ENCODE measurements at places on chromosomes 7 and 10. TPM values are rescaled to one million over a fixed set of nuclear protein-coding genes. Genes with fewer than 3 reads are reported as not detected.

DNA sequence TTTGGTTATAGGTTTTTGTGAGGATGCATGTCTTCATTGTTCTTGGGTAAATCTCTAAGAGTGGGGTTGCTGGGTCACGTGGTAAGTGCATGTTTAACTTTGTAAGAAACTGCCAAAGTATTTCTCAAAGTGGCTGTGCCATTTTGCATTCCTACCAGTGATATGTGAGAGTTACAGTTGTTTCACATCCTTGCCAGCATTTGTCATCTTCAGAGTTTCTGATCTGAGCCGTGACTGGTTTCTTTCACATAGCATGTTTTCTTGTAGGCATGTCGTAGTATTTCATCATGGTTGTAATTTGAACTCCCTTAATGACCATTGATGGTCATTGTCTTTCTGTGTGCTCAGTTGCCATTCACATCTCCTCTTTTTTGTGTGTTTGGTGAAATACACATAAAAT is 286.0 kb downstream of the RNLS start:
- H3K36me3 ChIP-seq = no peaks in the 10 kb centered on the region
- no peak for DNase-seq
- H3K27me3 ChIP-seq = no peaks in the 10 kb centered on the region
- H3K4me1 ChIP-seq = no peaks in the 10 kb centered on the region
- no peak overlapping the region for H3K27ac ChIP-seq

DNA sequence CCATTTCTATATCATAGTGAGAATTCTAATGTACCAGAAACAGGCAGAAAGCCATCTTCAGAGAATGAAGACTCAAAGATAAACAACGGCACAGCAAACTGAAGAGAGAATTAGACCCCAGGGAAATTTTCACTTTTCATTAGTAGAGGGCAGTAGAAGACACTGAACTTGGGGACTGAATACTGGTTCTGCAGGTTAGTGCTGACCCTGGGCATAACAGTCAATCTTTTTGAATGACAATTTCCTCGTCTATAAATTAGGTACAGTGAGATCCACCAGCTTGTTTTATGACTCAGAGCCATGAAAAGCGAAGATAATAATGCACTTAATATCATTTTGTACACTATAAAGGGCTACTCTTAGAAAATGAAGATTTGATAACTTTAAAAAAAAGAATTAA is 13.7 kb downstream of the FKBP14 start:
- no peak overlapping the region for H3K4me3 ChIP-seq
- no peaks in the 10 kb centered on the region for H3K27me3 ChIP-seq
- peaks cover 2% of the 10 kb centered on the region for H3K36me3 ChIP-seq
- no peaks in the 10 kb centered on the region for H3K4me1 ChIP-seq
- DNase-seq = no peak

DNA sequence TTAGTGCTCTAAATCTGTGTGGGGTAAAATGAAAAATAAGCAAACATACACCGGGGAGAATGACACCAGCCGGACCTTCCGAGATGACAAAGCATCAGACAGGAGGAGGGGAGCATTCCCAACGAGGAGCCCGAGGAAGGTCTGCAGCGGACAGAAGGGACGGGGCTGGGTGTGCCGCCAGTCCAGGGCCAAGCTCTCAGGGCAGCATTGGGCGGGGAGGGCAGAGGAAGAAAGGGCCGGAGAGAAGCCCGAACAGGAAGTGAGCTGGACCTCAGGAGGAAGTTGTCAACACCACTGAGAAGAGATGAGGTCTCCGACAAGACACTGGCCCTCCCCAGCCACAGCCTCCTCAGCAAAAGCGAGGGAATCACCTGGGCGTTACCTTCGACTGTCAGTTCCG is 182.6 kb upstream of the RNF32 start:
- no peak for DNase-seq
- H3K27ac ChIP-seq = no peak overlapping the region
- peaks cover 5% of the 10 kb centered on the region for H3K4me1 ChIP-seq
- H3K27me3 ChIP-seq = peaks cover 14% of the 10 kb centered on the region
- no peak overlapping the region for H3K4me3 ChIP-seq

The PON1 gene
- total RNA-seq = not detected

The DRGX gene
- total RNA-seq = 0.18 TPM

The ANXA11 gene
- 25.7 TPM for total RNA-seq

The CD36 gene
- total RNA-seq = 0.23 TPM

Data from neural crest cell (in vitro differentiated cells).